ENCODE measurements at places on chromosomes 1 and 21.

GRCh38 chr1:153428791-153429190 is 12.5 kb downstream of the S100A7A start:
- DNase-seq = no peak

- no peak for DNase-seq
Measured at GRCh38 chr1:203661572-203661971, 34.9 kb downstream of the ATP2B4 start.

GRCh38 chr1:235015291-235015985 is 113.2 kb downstream of the TOMM20 start:
- peak; percentile 43 for DNase-seq

GRCh38 chr1:61138921-61139774 is 56.8 kb downstream of the NFIA start:
- DNase-seq = no peak

DNA sequence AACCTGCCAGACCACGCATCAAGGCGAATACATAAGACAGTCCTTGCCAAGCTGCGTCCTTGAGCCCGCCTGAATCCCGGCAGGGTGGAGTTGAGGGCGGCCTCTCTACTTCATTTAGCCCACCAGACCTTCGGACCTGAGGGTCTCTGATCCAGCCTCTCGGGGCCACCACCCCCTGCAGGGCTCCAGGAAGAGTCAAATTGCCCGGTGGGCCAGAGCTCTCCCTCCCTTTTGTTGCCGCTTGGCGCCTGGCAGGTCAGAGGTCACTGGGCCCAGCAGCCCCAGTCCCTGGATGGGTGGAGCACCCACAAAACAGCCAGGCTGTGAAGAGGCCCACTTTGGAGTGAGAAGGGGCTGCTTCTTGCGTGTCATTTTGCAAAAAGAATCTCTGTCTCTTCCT is 9.0 kb downstream of the GNG4 start:
- DNase-seq = no peak

DNA sequence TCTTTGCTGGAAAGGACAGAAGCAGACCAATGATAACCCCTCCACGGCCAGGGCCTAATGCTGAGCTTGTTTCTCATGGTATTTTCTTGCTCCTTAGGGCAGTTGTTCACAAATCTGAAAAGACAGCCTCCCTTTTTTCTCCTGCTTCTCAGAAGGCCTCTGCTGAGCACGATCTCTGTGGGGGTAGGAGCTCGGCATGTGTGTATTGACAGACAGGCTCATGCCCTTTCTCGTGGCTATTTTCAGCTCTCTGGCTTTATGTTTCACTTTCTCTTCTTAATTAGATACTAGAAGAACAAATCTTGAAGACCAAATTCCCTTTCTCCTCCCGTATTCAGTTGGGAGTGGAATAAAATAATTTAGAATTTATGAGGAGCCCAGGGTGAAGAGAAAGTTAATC is 768 bp upstream of the RIIAD1 start:
- no peak for DNase-seq

DNA sequence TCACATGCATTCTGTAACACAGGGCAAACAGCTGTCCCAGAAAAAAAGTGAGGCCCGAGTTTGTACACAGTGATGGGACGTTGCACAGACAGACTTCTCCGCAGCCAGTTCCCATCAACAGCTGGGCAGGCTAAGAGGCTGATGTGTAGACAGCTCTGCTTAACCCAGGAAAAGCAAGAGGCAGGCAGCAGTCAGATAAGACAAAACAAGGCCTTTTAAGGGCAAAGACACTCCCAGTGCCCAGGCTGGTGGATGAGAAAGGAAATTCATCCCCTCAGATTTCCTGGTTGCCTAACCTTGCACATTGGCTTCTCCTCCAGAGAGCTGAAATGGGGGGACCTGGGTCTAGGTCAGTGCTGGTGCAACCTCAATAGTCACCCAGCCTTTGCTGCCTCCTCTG is 17.2 kb upstream of the PHLDA3 start:
- no peak for DNase-seq

GRCh38 chr1:201825245-201825644 is 3.7 kb upstream of the IPO9 start:
- DNase-seq = no peak

DNA sequence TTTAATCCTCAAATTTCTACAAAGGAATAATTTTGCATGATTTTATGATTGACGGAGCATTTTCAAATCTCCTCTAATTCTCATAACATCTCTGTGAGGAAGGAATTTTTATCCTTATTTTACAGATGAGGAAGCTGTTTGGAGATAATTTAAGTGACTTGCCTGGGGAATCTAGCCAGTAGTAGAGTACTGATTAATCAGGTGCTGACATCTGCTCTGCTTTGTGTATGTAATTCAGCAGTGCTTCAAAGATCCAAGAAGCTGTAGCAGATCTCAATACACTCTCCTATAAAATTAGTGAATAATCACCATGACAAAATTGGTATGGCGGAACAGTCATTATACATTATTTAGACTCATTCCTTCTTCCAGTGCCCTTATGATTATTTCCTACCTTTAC is 46.0 kb downstream of the DPH5 start:
- no peak for DNase-seq

DNA sequence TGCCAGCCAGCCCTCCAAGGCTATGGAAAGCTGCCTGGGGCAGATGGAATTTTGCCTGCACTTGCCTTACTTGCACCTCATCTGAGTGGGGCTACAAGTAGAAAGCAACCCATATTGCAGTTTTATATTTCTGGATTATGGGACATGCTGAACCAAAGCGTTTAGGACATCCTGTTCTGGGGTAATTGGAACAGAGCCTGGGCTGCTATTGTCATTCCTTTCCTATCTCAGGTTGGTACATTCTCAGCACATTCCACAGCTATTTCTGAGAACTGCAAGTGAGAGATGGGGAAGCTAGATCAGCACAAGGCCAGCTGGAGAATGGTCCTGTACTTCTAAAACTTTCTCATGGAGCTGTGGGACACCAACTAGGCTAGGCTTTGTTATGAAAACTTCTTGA is 713.8 kb downstream of the KCNT2 start:
- no peak for DNase-seq

- DNase-seq = no peak
Measured at GRCh38 chr1:182332261-182333060, 59.1 kb downstream of the GLUL start.

GRCh38 chr1:243271996-243272395 is 16.2 kb downstream of the SDCCAG8 start:
- no peak for DNase-seq

DNA sequence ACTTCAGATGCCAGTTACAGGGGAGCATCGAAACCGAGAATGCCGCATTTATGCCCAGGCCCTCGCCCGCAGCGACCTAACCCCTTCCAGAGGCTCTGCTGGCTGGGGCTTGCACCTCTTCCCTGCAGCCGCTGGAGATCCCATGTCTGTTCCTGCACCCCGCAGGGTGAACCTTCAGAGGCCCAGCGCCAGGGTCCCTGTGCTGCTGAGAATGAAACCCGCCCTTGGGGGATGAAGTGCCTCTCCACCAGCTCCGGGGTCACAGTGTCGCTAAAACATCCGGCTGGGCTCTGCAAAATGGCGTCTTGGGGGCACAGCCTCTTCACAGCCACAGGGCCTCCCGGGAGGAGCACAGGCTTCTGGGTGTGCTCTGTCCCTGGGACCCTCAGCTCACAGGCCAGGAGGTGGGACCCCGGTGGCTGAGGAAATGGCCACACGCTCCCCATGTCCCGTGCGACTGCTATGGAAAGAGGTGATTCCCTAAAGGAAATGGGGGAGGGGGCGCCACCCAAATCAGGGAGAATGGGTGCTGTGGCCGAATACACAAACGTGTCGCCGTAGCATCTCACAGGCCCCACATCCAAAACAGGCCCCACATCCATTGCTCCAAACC is 39.9 kb upstream of the TSPEAR start:
- DNase-seq = no peak

- no peak for DNase-seq
Measured at GRCh38 chr1:33735624-33736023, 128.3 kb upstream of the HMGB4 start.

GRCh38 chr1:247216261-247216660 is 39.6 kb upstream of the VN1R5 start:
- no peak for DNase-seq

GRCh38 chr1:201396861-201397464 is 2.2 kb downstream of the LAD1 start:
- DNase-seq = no peak

GRCh38 chr1:30305519-30305918 is 417.9 kb downstream of the MATN1 start:
- no peak for DNase-seq

DNA sequence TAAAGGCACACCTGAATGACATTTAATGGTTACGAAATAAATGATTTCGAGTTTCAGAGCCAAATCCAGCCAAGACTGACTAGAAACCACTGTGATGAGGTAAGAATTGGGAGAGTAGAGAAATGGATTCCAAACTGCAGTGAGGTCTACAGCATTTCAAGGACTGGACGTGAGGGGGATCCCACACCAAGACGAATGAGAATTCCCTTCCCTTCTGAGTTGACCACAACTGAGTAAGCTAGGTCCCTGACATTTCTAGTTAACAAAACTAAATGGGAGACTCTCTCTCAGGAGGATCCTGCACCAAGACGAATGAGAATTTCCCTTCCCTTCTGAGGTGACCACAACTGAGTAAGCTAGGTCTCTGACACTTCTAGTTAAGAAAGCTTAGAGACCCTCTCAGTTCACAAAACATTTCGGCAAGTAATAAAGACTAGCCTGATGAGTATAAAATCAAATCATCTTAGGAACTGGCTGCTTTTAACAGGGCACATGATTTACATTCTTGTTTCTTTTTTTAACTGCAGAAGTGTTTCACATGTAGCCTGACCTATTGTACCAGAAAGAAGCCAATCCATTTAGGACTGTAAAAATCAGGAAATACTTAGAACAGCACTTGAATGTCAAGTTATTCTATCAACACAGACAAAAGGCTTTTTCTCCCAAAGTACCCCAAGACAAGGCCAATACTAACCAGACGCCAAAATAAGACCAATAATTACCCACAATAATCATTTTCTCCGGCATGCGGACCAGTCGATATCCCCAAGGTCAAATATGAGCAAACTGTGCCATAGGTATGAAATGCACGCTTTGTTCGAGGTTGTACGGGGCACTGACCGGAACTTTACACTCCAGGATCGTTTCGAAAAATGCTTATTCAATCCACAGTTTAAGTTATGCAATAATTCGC is 1.4 kb upstream of the SPATA1 start:
- DNase-seq = no peak

DNA sequence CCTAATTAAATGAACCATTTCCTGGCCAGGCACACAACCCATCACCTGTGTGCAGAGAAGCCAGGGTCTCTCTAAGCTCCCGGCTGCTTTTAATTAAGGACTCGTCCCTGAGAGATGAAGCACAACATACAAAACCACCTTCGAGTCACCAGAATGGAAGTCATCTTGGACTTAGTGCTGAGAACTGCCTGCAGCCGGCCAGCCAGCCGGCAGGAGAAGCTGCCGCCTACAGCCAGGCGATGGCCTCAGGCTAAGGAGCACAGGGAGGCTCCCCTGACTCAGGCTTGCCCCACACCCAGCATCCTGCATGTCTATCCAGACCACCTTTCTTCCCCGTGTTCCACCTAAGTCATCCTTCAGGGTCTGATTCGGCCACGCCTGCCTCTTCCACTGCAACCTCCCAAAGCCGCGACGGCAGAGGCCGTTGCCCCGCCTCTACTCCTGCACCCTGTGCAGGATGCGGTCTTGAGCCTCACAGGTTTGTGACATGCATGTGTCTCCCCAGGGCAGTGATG is 83.6 kb downstream of the SLC66A1 start:
- DNase-seq = no peak

DNA sequence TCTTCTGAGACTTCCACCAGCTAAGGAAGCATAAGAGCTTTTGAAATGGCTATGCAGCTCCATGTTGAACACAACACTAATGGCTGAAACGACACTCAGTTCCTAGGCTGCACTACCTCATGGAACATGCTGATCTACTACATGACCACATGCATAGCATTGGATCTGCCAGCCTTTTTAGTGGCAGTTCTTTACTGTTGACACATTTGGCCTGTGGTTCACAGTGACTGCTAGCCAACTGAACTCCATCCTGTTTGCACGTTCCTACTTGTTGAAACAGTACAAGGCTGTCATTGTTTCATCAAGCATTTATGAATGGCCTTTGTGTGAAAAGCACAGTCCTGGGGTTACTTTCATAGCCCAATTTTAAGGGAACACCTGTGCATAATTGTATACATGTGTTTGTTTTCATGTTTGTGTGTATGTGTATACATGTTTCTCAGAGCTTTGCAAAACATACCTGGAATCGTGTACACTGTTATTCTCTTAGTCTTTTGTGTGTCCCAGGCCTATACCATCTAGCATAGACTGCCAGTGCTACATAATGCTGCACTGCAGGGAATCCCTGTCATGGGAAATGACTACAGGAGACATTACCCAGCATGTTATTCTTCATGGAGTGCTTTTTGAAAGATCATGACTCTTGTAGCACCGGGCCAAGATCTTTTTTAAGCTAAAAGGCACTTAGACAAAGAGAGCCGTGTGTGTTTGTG is 179.6 kb upstream of the ESRRG start:
- DNase-seq = no peak

- DNase-seq = no peak
Measured at GRCh38 chr1:66342707-66343106, 191.2 kb upstream of the SGIP1 start.

DNA sequence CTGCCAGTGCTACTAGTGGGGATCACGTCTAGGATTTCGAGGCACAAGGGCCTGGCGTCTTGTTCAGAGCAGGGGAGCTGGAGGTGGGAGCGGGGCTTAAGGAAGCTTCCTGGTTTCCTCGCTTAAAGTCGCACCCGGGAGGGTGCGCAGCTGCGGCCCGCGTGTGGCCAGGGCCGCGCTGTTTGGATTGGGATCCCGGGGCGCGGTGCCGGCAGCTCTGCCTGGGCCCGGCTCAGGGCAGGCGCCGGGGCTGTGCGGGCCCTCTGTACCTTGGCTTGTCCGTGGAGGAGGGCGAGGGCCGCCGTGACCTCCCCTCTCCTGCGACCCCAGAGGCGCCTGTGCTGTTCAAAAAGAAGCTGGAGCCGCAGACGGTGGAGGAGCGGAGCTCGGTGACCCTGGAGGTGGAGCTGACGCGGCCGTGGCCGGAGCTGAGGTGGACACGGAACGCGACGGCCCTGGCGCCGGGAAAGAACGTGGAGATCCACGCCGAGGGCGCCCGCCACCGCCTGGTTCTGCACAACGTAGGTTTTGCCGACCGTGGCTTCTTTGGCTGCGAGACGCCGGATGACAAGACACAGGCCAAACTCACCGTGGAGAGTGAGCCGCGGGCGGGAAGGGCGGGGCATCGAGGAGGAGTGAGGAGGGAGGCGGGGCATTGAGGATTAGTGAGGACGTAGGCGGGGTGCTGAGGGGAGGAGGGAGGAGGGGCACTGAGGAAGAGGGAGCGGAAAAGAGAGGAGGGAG is 67.8 kb downstream of the OBSCN start:
- peak; percentile 90 for DNase-seq

GRCh38 chr1:16900751-16901150 is 5.0 kb downstream of the RNU1-2 start:
- no peak for DNase-seq

- DNase-seq = no peak
Measured at GRCh38 chr1:192561301-192561700, 14.3 kb upstream of the RGS1 start.

GRCh38 chr1:160367934-160368923 is 1.4 kb downstream of the NHLH1 start:
- DNase-seq = no peak
